Hypothalamus (tissue), 51 donors: ENCODE measurements at places on chromosomes 11 and 22.

DNA sequence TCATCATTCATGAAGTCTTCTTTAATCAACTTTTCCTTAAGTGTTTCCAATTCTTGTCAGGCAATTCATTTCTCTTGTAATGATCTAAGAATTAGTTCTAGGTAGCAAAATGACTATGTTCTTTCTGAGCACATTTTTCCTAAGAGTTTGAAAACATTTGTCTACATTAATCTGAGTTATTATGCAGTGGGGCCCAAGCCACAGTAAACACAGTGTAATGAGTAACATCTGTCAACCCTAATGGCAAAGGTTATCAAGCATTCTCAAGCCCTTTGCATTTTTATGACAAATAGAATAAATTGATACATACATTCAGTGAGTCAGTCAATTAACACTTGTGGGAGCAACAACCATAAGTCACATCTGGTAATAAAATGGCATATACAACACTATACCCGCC is 106.7 kb upstream of the ZC3H12C start:
- no peak for DNase-seq

DNA sequence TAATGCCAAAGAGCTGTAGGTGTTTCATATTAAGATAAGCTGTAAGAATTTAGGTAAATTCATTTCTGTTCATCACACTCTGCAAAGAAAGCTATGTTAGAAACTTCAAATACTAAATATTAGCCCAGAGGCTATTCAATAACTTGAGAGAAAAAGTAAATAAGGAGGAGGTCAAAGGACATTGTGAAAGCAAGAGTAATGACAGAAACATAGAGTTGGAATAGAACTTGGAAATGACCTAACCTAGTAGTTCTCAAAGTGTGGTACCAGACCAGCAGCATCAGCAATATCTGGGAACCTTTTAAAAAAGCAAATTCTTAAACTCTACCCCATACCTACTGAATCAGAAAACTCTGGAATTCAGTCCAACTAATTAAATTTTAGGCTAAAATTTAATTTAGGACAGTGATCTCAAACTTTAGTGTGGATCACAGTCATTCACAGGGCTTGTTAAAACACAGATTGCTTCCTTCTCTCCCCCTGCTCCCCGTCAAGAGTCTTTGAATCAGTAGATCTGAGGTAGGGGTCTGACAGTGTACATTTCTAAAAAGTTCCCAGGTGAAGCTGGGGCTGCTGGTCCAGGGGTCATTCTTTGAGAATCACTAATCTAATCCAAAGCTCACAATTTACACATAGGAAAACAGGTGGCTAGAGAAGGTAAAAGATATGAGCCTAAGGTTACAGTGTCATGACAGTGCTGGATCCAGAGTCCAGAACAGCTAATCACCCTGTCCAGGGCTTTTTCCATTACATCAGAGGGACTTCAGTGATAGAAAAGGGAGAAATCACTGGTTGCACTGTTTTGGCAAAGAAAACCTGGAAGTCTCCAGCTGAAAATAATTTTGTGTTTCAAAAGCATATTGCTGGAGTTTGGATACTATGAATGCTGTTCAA is 241.1 kb downstream of the SOX6 start:
- DNase-seq = no peak

DNA sequence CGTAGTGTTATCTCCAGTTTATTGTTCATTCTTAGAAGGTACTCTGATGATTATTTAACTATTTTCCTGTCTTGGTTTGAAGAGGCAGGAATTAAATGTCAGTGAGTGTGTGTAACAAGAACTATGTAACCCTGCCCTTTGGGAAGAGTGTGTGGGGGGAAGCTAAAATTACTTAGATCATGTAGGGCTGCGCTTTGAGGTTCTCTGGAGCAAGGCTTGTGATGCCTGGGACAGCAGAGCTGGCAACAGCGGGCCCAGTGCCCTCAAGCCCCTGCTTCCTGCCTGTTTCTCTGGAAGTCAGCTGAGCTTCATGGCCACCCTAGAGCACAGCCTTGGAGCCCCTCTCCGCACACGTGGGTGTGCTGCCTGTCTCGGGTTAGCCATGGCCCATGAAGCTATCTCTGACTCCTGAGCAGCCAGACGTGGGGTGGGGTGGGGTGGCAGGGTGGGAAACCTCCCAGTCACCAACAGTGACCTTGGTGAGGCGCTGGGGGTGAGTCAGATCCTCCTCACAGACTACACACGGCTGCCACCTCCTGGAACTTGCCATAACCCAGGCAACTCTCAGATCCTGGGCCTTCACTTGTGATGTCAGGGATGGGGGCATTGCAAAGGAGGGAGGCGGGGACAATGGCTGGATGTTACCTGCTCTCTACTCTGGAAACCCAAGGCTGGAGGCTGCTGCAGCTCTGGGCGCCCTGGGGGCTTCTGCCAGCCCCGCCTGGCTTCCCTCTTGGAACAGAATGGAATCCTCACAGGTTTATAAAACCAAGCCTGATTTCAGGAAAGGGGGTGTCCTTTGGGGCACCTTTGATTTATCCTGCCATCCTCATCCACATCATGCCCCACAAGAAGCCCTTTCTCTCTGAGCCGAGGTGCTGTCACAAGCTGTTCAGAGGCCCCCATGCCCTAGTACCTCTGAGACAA is 88.6 kb downstream of the SNX19 start:
- DNase-seq = no peak

- no peak for DNase-seq
Measured at GRCh38 chr11:128213461-128213860, 373.9 kb downstream of the ETS1 start.

DNA sequence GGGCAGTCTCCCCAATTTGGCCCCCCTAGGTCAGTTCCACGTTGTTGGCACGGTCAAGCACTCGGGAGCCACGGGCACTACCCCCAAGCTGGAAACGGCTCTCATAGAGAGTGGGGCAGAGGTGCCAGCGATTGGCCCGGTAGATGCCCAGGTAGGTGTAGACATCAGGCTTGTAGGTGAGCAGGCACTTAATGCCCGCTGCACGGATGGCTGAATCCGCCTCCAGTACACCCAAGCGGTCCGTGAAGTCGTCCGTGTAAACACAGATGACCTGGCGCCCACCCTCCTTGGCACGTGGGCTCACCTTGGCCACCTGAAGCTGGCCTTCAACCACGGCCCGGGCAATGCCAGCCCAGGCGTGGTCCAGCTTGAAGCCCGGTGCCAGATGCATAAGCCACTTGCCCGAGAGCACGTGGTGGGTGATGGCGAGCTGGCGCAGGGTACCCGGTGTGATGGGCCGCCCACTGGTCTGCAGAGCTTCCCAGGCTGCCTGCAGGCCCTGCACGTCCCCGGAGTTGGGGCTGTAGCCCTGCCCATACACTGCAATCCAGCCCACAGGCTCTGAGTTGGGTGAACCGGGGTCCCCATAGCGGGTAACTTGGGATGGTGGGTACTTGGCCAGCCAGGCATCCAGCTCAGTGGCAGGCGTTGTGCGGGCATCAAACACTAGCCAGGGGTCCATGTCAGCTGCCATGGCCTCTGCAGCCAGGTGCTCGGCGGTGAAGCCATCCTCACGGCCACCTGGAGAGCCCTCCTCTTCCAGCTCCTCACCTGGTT is 1.2 kb downstream of the C11orf68 start:
- no peak for DNase-seq

DNA sequence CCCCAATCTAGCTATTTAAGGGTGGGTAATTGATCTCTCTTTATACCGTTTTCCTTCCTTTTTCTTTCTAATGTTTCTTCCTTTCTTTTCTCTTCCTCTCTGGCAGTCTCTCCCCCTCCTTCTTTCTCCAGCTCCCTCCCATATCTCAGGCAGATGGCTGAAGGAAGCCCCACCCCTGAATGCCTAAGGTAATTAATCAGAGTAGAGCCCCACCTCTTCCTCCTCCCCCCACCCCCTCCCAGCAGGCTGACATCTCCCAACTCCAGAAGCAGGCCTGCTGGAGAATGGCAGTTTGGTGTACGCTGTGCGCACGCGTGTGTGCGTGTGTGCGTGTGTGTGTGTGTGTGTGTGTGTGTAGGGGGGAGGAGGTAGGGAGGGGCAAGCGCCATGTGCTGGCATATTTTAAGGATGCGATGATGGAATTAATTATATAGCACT is 122.6 kb downstream of the APOL5 start:
- peak; percentile 15 for DNase-seq

- DNase-seq = no peak
Measured at GRCh38 chr11:65132238-65132987, 1.9 kb downstream of the SYVN1 start.

DNA sequence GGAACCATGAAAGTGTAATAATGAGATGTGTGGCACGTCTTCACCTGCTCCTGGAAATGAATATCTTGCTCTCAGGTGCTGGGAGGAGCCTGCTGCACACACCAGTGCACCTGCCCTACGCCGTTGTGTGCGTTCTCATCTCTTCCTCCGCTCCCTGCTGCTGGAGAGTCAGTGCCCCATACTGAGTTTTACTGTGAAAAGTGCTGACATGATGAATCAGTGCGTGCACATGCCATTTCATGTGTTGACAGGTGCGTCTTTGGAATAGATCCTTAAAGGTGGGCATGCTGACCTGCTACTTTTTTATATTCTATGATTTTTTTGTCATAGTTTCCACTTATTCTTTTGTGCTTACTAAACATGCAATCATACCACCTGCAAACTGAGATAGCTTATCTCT is 1015.8 kb downstream of the BRD1 start:
- DNase-seq = no peak

DNA sequence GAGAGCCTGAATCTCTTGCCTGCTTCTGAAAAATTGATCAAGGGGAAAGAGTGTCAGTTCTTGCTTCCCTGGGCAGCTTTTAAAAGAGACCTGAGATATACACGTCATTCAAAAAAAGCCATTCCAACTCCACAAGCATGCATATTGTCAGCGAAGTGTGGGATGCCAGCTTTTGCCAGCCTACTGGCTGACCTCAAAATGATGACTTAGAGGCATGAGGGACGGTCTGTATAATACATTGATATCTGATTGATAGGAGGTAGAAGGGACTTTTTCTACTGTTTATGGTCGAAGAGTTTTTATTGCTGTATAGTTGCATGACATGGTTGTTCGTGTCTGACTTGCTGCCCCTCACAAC is 126.3 kb downstream of the MICAL2 start:
- DNase-seq = no peak

DNA sequence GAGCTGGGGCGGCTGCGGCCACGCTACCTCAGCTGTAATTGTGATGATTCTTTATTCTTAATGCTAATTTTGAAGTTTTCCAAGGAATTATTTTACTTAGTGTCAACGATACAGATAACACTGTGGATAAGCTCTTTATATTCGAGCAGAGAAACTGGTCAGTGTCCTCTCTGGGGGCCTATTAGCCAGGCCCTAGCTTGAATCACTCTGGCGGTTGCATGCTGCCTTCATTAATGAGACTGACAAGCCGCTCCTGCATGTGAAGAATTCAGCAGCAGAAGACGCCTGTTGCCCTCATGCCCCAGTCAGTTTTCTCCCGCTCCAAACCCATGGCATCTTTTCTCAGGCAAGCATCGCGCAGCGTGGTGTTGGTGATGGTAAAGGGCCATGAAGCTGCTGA is 851.7 kb downstream of the OPCML start:
- no peak for DNase-seq

DNA sequence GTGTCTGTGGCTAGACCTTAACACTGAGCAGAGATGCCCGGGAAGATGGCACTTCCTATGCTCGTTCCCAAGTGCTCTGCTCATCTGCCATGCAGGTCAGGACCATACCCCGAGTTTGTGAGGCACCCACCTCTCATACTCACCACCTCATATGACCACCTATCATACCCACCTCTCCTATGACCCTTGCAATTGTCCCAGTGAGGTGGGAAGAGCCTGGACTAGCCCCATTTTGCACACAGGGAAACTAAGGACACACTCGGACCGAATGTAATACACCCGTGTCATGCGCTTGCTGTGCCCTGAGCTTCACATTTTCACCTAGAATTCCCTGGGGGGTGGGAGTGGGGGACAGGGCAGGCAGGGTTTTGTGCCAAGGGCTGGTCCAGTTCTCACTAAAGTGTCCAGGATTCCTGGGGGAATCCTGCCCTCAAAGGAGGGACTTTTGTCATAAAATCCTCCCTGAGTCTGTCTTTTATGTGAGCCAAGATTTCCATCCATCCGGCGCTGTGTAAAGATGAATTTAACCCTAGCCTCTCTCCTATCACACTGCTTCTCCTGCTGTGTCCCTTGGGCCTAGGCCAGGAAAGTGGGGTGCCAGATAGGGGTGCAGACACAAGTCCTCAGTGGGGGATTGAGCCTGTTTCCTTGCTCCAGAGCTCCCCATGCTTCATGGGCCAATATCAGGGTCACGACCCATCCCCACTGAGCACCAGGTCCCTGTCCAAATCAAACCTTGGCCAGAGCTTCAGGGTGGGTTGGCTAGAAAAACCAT is 20.0 kb downstream of the TPBGL start:
- DNase-seq = no peak

GRCh38 chr11:83092488-83093384 is 21.0 kb upstream of the RAB30 start:
- DNase-seq = no peak

DNA sequence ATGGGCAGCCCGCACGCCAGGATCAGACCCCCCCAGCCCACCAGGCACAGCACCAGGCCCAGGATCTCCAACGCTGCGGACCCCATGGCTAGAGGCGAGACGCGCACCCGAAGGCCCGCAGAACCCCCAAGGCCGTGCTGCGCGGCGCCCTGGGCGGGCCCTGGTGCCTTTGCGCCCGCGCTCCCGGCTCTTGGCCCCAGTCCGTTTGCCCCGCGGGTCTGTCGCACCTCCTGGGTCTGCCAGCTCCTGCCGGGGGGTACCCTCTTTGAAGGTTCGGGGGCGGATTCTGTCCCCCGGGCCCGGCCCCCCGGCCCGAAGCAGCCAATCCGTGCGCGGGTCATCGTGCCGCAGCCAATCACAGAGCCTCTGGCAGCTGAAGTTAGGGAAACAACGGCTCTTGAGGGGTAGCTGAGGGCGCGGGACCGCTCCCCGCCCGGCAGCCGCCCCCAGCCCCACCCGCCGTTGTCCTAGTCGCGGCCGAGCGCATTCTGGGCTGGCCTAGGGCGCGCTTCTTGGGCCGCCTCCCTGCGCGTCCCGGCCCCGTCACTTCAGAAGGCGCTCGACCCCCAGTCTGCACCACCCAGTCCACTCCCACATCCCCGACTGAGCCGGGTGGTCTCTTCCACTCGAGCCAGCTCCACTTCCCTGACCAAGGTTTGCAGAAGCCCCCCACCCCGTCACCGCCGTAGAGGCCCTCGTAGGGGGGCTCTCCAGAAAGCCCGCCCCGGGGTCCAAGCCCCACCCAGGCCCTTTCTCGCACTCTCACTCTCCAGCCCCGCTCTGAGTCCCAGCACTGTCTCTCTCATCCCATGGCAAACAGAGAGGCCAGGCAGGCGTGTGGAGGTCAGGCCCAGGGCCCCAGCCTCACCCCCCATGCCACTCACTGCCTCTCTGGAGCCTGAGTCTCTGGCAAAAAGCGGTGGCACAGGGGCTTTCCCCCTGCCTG is at the start of gene CLDN5:
TSS of gene CLDN5 (minus strand) at position 241 of the 946 bp plus-strand sequence. CDS start at position 86, 155 bp downstream.
- no peak for DNase-seq

GRCh38 chr11:61683961-61684869 is 4.0 kb downstream of the DAGLA start:
- DNase-seq = no peak

DNA sequence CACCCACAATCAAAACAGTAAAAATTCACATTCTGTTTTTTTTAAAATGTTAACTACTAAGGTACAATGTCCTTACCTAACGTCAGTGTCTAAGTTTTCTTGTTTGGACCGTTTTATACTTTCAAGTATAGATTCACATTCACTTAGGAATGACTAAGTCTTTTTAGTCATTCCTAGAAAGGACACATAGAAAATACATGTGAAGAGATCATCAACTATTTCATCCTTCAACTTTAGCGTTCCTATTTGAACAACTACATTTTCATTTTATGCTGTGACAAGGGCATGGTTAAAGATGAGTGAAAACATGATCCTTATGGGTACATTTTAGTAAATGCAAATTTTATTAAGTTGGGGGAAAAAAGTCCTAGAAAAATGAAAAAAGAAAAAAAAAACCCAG is 62.8 kb downstream of the DDX10 start:
- DNase-seq = no peak

- no peak for DNase-seq
Measured at GRCh38 chr22:42955087-42955635, 59.8 kb downstream of the PACSIN2 start.
